ENCODE measurements at places on chromosomes 6 and 20.

DNA sequence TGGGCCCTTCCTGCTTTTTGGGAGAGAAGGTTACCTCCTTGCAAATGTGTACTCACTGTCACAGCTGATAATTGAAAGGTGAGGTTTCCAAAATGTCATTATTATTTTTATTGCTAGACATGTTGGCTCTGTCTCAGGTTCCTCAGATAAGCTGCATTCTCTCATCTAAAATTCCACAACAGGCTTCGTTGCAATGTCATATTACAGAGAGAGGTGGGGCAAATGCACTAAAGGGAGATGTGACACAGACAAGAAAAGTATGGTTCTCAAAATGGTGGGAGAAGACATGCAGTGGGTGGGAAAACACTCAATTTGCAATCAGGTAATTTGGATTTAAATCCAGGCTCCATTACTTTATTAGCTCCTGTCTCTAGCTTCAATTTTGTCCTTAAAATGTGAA lies 256.4 kb upstream of the POU3F2 start:
- no peak for DNase-seq

- DNase-seq = no peak
Observed at GRCh38 chr6:133966654-133967329, 13.8 kb downstream of the TBPL1 start.

GRCh38 chr6:39093149-39093708 lies 21.8 kb downstream of the SAYSD1 start:
- DNase-seq = no peak

DNA sequence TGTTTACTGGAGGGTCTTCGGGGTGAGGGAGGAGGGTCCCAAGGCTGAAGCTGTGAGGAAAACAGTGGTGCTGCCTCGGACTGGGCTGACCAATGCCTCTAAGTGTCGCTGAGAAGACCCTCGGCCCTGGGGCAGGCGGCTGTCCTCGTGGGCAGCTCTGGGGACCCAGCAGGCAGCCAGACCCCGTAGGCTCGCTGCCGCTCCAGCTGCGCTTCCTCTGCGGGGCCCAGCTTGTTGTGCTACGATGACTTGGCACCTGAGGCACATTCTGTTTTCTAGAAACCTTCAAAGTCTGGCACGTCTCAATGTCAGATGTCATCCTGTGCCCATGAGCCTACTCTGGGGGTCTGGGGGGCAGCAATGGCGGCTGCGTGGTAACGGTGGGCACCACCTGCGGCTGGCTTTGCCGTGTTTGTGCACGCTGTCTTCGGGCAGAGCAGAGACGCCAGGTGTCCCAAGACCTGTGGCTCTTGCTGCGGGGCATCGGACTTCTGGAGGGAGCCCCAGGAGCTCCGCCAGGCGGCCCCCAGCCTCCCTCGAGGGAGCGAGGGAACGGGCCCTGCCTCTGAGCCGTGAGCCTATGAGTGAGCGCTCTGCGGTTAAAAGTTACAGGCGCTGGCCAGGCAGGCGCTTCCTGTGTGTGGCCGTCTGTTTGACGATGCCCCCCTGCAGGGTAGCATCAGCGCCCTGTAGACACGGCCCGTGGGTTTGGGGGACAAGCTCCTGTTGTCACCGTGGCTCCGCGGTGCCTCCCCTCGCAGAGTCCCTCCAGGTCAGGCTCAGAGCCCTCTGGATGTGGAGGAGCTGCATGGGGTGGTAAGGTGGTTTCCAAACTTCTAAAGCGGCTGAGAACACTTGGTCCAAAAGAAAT lies 6.8 kb downstream of the SLC17A9 start:
- no peak for DNase-seq

DNA sequence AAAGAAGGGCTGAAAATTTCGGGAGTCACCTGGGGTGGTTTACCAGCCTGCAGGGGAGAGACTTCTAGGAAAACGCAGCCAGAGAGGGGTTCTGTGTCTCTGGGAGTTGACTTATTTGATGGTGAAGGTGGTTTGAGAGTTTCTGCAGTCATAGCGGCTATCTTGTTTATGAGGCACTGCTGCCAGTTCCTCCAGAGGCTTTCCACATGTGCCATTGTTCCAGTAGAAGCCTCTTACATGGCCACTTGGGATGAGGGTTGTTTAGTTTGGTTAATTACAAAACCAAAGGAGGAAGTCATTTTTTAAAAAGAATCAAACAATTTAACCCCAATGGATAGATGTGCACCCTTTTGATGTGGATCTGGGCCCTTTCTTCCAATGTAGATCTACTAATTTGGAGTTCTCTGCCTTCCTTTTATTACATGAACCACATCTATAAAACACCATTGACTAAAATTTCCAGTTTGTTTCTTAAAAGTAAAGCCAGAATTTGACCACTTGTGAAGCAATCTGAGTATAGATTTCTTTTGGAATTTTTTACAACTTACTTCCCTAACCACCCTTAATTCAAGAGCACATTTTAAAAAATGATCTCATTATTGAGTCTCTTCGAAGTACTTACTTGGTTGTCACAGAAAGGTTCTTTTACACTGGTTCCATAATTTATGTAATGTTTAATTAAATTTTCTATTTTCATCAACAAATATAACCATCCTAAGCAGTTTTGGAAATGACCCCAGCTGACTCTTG lies 97.6 kb downstream of the TCP11 start:
- DNase-seq = no peak

DNA sequence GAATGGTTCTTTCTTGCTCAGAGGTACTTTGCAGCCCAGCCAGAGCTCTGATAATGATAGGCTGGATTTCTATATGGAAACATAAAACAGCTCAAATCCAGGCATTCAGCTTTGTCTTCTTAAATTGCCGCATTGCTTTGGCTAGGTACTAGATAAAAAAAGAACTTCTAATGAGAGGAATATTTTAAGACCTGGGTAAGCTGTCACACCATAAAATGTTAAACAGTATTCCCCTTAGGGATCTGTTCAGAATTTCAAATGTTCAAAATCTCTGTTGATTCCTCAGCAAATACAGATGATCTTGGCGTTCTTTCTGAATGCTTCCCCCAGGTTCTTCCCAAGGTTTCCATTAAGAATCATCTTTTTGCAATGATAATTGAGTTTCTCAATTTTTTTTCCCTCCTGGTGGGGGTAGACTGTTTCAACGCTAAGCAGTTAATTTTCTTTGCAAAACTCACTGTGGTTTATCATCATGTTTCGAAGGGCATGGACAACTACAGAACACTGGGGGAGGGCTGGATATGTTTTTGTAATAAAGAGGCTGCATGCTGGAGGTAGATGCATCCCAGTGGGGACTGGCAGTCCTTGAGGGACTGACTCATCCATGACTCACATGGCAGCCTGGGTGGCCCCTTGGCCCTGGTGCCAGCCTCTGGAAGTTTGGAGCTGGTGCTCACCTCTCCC lies 31.0 kb downstream of the TIAM2 start:
- DNase-seq = no peak

GRCh38 chr6:88449770-88450169 lies 283.6 kb upstream of the CNR1 start:
- no peak for DNase-seq

GRCh38 chr6:170405311-170405975 lies 98.9 kb downstream of the FAM120B start:
- DNase-seq = no peak

DNA sequence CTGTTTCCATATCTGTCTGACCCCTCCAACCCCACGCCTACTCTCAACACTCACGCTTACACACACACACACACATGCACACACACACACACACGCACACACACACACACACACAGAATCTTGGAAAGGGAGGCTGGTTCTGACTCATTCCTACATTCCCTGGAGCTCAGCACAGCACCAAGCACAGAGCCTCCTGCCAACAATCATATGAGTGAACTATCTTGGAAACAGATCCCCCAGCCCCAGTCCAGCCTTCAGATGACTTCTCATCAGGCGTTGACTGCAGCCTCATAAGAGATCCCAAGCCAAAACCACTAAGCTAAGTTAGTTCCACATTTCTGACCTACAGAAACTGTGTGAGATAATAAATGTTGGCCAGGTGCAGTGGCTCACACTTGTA lies 14.1 kb upstream of the HCK start:
- no peak for DNase-seq

- DNase-seq = no peak
Observed at GRCh38 chr6:19380293-19380692, 456.9 kb upstream of the ID4 start.

DNA sequence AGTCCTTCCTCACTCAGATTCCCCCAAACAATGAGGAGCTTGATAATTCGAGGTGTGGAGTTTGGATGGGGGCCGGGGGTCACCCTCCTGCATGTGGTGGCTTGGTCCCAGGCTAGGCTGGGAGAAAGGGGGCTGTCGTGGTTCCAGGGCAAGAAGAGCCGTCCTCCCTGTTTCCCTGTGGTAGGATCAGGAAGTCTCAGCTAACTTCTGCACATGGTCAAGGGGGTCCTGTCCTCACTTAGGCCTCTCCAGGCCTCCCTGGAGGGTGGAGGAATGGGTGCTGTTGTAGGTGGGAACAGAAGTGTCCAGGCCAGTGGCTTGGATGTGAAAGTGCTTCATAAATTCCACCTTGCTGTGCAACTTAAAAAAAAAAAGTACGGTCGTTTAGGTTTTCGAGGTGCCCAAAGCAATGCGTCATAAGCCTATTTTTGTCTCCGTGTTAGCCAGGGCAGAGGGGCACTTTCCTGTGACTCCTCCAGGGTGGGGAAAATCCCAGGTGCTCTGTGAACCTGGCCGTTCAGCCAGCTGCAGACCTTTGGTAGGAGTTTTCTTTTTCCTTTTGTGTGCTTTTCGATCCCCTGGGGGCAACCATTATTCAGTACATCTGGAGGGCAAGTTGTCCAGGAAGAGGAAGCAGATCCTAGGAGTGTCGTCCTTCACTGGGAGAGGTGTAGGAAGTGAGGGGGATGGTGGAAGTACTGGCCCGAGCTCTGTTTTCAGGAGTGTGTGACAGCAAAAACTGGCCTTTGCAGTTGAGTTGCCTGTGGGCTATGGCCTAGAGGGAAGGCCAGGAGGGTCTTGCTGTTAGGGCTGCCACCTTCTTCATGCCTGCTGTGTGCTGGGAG lies 9.6 kb downstream of the IGF2R start:
- peak; percentile 72 for DNase-seq

- DNase-seq = no peak
Observed at GRCh38 chr6:168892031-168892430, 361.6 kb downstream of the THBS2 start.

GRCh38 chr6:106005013-106005412 lies 81.1 kb upstream of the PRDM1 start:
- no peak for DNase-seq

DNA sequence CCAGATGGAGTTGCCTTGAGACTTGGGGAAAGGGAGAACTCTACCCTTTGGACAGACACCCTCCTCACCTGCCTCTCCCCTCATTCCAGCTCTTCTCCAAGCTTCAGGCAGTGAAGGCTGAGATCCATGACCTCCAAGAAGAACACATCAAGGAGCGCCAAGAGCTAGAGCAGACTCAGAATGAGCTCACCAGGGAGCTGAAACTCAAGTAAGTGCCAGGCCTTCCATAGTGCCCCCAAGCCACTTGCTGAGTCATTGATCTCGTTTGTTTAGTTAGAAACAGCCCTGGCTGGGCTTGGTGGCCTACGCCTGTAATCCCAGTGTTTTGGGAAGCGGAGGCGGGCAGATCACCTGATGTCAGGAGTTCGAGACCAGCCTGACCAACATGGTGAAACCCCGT lies 39.2 kb downstream of the KIF3B start:
- DNase-seq = no peak

DNA sequence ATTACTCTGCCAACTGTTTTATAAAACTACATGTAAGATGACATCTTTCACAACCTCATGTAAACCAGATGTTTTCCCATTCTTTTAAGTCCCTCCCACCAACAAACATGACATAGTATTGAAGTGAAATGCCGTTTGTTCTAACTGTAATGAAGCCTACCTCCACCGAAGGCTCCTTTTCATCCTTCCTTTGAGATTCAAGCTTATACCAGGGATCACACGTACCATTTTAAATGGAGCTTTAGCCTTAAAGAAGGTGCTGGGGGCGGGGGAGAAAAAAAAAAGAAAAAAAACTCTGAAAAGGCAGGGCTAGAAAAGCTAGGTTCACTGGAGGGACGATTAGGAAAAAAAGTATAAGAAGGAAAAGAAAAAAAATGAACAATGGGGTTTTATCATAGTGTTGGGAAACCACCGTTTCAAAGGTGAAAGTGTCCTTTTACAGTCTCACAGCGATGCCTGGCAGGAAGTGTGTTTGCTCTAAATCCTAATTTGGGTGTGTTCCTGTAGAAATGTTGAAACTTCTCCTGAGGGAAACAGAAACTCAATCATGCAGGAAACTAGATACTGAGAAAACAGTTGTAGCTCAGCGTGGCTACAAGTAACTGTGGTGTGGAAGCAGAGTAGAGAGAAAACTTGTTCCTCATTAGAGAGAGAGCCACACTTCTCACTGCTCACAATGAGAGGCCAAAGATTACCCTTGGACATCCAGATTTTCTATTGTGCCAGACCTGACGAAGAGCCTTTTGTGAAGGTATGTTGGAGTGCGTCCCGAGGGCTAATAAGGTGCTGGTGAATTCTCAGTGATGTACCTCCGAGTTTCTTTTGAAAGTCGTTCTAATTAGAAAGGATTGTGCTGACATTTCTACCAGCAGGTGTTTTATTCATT lies 37.6 kb upstream of the HINT3 start:
- DNase-seq = peak; percentile 30

DNA sequence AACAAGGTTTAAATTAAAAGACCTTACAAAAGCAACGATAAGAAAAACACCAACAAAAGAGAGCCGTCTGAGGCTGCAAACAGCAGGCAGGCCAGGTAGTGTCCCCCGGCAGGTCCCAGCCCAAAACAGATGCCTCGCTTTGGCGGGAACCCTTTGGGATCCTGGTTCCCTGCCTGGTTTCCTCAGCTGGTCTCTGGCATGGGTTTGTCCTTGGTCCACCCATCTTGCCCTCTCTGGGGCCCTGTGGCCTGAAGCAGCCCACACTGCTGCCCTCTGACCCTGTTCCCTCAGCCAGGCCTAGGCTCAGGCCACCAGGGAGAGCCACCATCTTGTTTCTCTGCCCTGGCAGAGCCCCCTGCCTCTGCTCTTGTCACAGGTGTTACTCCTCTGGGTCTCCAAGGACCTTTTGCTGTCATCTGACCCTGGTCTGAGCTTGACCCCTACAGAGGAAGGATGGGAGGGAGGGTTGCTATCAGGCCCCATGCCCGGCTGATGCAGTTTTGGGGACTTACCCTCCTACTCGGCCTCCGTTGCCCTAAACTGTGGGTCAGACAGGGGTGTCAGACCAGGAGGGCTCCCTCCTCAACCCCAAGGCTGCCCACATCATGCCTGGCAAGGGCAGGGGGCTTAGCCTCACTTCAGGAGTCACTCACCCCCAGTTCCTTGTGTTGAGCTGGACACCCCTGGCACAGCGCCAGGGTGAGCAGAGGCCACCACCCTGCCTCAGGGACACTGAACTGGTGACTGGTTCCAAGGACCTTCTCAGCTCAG lies 30.6 kb upstream of the GRM4 start:
- DNase-seq = no peak
